ENCODE measurements at places on chromosomes 1 and 21.

DNA sequence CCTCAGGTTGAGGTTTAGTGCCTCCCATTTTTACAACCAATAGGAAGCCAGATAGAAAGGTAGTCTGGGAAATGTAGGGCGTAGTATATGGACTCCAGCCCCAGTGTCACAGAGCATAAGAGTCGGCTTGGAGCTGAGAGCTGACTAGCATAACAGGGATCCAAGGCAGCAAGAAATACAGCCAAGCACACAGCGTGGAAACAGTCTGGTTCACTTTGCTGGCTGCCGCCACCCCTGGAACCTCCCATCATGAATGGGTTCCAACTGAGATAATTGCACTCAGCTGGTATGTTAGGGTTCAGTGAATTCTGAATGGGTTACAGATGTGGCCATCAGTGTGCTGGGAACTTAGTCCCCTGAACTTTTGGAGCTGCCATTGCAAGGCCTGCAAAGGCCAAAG, 76.7 kb upstream of the GPR88 start:
- DNase-seq = no peak

GRCh38 chr1:160219062-160219929, 14.1 kb downstream of the PEA15 start:
- no peak for DNase-seq

GRCh38 chr21:45335761-45336534, 48.3 kb upstream of the POFUT2 start:
- DNase-seq = no peak

DNA sequence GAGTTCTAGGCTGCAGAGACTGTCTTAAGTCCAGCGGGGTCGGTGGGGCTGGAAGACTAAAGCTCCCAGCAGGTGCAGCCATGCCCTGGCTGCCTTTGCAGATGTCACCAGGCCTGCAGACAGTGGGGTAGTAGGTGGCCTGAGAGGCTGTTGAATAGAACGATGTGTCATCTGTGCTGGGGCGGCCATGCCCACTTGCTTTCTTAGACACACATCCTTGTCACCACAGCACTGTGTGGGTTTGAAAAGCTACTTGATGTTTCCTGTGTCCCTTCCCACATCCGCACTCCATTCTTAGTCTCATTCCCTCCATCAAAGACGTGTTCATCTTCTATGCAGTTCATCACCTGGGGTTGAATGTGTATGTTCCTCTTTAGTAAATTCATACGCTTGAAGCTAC, 184.5 kb upstream of the TMEM51 start:
- DNase-seq = no peak

DNA sequence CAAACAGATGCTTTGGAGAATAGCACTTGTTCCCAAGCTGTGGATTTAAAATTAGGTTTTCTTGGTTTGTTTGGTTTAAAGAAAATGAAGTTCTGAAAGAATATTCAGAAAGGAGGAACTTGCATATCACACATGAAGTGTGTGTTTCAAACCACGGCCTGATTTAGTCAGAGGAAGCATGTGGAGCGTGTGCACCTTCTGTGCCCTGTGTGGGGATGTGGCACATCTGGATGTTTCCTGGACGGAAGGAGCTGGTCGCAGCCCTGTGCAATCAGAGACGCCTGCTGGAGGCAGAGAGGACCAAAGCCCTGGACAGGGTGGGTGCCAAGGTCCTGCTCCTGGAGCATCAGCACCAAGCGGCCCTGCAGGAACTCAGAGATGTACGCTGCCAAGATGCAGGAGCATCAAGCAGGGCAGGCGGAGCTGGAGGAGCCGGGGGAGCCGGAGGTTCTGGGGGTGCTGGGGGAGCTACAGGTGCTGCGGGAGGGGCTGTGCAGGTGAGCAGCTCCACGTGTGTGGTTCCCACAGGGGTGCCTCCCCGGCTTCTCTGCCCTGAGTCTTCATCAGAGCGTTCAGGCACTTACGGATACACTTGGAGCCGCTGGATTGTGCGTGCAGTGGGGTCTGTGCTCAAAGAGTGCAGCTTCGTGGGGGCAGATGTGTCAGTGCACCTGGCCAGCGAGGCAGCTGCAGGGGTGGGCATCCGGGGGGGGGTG, 45.7 kb downstream of the PCNT start:
- DNase-seq = no peak

Measured in hematopoietic multipotent progenitor cell treated with erythropoietin and hydrocortisone succinate and interleukin-3 and kit ligand, for 17 days (in vitro differentiated cells).